Stimulated activated CD8-positive, alpha-beta memory T cell treated with anti-CD3 and anti-CD28 coated beads, Interleukin-15, amount 100 ng/mL, for 48 hours (primary cell): ENCODE measurements at places on chromosomes 13 and 19.
A peak's percentile ranks its signal among the peaks of the same experiment; 100 is the strongest.

- DNase-seq = peak; percentile 38
These were observed 825 bp downstream of the GMIP start for GRCh38 chr19:19642506-19643157.

GRCh38 chr13:74966275-74966674 lies 515.7 kb downstream of the TBC1D4 start:
- DNase-seq = no peak

- DNase-seq = no peak
These were observed 149.9 kb upstream of the SOX1 start for GRCh38 chr13:111917086-111917485.

DNA sequence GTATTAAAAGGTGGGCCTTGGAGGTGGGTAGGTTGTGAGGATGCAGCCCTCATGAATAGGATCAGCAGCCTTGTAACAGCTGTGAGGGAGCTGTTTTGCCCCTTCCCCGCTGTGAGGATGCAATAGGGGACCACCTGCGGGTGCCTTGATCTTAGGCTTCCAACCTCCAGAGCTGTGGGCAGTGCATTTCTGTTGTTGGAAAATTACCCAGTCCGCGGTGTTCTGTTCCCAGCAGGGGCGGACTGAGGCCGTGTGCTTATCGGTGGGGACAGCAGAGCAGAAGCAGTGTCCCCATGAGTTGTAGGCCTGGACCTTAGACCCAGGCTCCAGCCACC lies 54.8 kb upstream of the TEX29 start:
- DNase-seq = no peak

- DNase-seq = no peak
These were observed 23.9 kb upstream of the KCTD15 start for GRCh38 chr19:33772858-33773180.

GRCh38 chr13:52921194-52921593 lies 72.8 kb upstream of the PCDH8 start:
- no peak for DNase-seq

- no peak for DNase-seq
These were observed 1829.0 kb upstream of the MIR17HG start for GRCh38 chr13:89518289-89519077.

DNA sequence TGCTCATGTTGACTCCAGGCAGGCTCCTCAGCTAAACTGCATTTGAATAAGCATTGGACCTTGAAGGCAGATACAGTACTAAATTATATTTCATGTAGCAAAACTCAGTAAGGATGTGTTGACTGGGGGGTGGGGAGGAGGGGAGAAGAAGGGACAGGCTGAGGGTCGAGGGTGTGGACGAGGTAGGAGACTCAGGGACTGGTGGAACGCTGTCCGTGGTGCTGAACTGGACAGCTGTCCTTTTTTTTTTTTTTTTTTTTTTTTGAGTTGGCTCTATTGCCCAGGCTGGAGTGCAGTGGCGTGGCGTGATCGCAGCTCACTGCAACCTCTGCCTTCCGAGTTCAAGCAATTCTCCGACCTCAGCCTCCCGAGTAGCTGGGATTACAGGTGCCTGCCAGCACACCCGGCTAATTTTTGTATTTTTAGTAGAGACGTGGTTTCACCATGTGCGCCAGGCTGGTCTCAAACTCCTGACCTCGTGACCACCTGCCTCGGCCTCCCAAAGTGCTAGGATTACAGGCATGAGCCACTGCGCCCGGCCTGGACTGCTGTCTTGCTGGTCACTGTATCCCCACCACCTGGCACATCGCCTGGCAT lies 33.2 kb upstream of the CASP14 start:
- DNase-seq = no peak

GRCh38 chr13:36086117-36086516 lies 45.1 kb downstream of the DCLK1 start:
- no peak for DNase-seq

- no peak for DNase-seq
These were observed 47.3 kb upstream of the GPR183 start for GRCh38 chr13:99354371-99354951.

DNA sequence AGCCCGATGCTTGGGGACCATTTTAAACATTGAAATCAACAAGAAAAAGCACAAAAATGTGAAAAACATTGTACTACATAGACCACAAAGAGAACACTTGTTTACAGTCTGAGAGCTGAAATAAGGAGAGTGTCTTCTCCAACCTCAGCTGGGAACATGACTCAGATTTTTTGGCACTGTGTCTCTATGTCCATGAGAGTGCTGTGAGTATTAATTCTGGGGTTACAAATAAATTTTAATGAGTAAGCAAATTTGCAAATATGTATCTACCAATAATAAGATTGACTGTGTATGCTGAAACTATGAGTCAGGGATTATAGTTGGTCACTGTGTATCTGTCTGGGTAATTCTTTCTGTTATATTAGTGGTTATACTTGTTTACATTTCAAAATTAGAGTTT lies 174.0 kb downstream of the DCT start:
- no peak for DNase-seq

GRCh38 chr13:100513987-100514670 lies 74.5 kb downstream of the GGACT start:
- no peak for DNase-seq

DNA sequence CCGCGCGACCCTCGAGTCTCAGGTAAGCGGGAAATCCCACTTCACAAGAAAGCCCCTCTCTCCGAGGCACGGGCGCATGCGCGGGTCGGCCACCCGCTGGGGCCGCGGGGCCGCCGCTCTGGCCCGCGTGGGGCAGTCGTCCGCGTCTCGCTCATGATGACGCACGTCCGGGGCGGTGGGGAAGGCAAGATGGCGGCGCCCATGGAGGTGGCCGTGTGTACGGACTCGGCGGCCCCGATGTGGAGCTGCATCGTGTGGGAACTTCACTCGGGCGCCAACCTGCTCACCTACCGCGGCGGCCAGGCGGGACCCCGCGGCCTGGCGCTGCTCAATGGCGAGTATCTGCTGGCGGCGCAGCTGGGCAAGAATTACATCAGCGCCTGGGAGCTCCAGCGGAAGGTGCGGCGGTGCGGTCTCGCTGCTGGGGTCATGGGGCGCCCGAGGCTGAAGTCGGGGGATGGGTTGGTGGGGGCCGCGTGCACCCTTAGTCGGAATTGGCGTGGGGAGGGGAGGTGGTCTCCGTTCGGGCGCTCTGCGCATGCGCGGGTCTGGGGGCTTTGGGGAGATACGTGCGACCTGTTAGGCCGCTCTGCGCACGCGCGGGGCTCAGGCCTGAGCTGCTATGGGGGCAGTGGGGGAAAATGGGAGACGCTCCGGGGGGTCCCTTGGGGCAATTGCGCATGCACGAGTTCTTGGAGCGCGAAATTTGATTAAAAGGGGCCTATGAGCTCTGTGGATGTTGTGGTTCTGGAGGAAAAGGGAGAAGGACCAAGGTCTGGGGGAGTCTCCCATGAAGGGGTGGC lies at the start of gene WDR18:
WDR18 (plus strand) TSS at position 181 of the 803 bp plus-strand sequence; CDS start at position 190, 9 bp downstream.
- peak; percentile 88 for DNase-seq

- DNase-seq = no peak
These were observed 453.5 kb downstream of the TDRD3 start for GRCh38 chr13:60850526-60850925.

- DNase-seq = no peak
These were observed 23.6 kb downstream of the LYL1 start for GRCh38 chr19:13078897-13079541.

GRCh38 chr19:38278751-38279150 lies 14.4 kb downstream of the SPINT2 start:
- no peak for DNase-seq

- DNase-seq = no peak
These were observed 27.2 kb upstream of the CBY2 start for GRCh38 chr13:45674908-45675307.

GRCh38 chr19:19749908-19750841 lies 17.3 kb upstream of the ZNF14 start:
- no peak for DNase-seq

GRCh38 chr19:17079710-17080439 lies 4.3 kb downstream of the MYO9B start:
- peak; percentile 67 for DNase-seq

DNA sequence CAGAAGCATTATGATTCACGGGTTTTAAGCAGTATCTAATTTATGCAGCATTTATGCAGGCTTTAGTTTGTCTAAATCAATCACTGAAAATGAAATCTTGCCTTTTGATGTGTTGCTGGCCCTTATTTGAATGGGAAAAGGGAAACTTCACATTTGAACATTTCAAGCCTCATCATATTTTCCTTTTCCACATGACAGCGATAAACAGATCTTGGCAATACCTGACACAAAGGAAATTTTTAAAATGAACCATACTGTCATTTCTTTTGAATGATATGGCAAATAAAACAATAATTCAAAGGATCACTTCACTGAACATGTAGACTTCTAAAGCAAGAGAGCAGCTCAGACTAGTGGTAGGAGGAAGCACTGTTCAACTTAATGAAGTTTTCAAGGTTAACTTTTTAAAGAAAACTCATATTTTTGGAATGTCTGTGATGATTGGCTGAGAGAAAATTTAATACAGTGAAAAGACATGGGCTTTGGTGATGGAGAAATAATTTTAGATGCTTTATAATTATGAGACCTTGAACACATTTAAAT lies 198.1 kb downstream of the OXGR1 start:
- no peak for DNase-seq

- no peak for DNase-seq
These were observed 1832.8 kb upstream of the MIR17HG start for GRCh38 chr13:89514534-89515312.

DNA sequence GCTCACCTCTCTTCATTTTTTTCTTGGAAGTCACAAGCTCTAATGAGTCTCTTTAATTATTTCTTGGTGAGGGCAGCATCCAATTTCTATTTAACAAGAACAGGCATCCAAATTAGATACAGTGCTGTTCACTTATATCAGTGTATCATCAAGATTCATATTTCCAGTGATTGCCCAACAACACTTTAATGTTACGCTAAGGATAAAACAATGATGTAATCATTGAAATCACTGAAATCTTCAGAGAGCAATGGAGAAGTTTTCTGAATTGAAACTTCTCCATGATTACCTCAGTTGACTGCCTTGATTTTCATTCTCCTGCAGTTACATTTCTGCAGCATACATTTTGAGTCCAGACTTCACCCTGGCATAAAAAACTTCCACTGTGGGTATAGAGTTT lies 17.1 kb upstream of the LRCH1 start:
- no peak for DNase-seq

DNA sequence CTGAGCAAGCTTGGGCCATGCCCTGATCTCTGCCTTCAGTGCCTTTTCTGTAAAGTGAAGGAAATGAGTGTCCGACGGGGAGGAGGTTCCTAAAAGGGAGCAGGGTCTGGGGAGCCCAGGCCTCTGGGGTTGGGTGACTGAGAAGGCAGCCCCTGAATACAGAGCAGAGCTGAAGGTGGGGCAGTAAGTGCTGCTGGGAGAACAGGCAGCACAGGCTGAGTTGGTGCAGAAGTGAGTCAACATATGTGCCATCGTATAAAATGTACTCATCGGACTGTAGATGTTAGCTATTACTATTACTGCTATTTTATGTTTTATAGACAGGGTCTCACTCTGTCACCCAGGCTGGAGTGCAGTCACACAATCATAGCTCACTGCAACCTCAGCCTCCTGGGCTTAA lies 1.0 kb upstream of the HAMP start:
- no peak for DNase-seq

DNA sequence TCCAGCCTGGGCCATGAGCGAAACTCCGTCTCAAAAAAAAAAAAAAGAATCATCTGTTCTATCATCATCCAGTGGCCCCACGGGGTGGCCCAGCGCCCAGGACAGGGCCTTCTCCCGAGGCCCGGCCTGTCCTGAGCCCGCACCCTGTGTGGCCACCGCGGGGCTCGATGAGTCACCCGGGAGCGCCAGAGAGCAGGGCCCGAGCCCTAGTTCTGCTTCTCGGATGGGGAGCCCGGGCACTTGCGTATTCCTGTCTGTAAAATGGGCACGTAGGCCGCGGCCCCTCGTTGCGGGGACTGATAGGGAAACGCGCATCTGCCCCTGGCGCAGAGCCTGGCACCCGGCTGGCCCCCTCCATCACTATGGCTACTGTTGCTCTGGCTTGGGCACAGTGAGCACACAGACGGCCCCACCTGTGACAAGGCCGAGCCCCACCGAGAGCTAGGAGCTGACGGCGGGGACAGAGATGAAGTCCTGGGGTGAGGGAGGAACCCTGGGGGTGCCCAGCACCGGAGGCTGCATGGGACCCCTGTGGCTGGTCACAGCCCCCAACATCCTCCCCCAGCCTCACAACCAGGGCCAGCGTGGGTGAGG lies 21.3 kb upstream of the UQCR11 start:
- DNase-seq = no peak

DNA sequence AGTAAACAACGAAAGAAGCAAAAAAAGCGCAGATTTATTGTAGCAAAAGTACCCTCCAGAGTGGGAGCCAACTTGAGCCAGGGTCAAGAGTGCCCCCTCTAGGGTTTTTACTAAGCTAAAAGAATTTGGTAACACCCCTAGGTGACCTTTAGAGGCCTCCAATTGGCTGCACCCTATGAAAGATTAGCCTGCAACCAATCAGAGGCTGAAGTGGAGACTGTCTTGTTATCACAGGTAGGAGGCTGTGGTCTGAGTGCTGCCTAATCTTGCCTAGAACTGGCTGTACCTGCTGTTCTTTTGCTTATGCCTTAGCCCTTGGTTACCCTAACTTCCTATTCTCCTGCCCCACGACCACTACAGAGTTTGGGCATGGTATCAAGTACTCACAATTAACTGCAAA lies 38.3 kb downstream of the ANKRD10 start:
- no peak for DNase-seq

DNA sequence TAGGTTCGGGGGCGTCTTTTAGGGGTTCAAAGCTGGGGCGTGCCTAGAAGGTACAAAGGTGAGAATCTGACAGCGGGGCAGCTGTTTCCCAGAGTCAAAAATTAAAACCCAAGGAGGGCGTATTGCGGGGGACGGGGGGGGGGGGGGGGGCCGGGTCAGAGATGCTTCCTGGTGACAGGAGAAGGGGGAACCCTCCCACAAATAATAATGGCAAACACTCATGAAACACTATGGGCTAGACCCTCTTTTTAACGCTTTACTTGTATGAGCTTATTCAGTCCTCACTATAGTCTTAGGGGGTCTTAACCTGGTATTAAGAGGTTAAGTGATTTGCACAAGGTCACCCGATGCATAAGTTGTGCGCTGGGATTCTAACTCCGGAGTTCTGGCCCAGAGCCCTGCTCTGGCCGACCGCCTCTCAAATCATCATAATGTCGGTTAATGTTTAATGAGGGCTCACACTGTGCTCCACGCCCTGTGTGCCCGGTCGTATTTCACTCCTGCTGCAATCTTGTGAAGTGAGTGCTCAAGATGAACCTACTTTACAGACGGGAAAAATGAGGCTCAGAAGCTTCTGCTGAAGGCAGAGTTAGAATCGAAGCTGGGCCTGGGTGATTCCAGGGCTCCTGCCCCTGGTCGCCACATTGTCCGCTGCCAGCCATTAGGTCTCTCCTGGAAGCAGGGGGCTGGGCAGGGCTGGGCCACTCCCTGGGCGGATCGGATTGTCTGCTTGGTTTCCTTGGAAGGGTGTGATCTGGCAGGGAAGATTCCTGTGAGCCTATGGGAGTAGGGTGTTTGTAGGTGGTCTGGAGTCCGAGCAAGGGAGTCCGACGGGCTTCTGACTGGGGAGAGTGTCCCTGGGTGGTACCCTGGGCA lies 964 bp downstream of the PAK4 start:
- no peak for DNase-seq

GRCh38 chr19:47512948-47513319 lies 1.9 kb downstream of the NAPA start:
- no peak for DNase-seq
